Stimulated activated naive CD8-positive, alpha-beta T cell treated with anti-CD3 and anti-CD28 coated beads, Interleukin-15, amount 100 ng/mL, for 72 hours (primary cell): ENCODE measurements at places on chromosomes 11 and 22.

DNA sequence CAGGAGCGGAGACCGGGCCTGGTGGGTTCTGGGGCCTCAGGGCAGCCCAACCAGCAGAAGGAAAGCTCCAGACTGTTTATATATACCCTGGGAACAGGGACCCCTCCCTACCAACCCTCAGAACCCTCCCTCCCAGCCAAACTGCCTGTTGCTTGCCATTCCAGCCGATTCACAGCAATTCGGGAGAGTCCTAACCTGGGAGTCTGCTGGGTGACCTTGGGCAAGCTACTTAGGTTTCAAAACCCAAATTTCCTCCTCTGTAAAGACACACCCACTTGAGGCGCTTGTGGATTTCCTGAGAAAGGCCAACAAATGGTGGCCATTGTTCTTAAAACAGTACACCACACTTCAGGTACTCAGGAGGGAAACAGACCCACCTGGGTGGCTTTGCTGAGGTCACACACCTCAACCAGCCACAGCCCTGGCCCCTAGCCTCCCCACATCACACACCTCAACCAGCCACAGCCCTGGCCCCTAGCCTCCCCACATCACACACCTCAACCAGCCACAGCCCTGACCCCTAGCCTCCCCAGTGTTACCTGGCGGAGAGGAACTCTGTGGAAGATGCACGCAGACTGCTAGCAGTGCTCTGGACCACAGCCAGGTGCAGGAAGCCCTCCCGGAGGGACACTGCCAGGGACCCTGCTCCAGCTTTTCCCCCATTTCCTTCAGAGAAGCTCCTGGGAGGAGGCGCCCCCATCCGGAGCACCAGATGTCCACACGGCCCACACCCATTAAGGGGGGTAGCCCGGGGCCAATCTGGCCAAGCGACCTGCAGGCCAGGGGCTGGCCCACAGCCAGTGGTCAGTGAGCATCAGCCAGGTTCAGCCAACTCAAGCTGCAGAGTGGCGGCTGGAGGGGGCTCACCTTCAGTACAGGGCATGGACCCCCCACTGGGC is 6.2 kb downstream of the SHISA8 start:
- DNase-seq: no peak

- DNase-seq: no peak
These were observed 64.7 kb downstream of the PDE2A start for GRCh38 chr11:72609476-72609875.

DNA sequence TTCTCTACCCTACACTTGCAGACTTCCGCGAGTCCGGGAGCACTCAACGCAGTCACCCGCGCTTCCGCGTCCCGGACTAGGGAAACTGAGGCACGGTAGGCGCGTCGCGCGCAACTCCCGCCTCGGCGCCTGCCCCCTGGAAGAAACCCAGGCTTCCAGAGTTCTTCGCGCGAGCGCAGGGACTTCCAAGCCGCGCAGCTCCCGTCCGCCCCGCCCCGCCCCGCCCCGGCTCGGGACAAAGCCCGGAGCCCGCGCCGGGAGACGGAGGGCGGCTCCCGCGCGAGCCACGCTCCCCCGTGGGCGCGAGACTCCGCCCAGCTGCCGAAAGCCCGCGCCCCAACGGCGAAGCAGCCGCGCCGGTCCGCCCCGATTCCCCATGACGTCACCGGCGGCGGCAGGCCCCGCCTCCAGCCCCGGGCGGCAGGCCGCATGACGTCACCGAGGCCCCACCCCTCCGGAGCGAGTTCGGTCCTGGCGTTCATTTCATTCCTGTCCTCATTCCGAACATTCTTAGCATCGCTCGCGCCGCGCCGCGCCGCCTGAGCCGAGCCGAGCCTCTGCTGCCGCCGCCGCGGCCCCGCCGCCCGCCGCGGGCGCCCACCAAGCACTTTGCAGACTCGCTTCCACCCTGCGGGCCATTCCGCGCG is at the start of gene TEAD1:
Gene TEAD1 (plus strand): TSS at position 498 of the 647 bp plus-strand sequence.
- DNase-seq: peak; percentile 85

DNA sequence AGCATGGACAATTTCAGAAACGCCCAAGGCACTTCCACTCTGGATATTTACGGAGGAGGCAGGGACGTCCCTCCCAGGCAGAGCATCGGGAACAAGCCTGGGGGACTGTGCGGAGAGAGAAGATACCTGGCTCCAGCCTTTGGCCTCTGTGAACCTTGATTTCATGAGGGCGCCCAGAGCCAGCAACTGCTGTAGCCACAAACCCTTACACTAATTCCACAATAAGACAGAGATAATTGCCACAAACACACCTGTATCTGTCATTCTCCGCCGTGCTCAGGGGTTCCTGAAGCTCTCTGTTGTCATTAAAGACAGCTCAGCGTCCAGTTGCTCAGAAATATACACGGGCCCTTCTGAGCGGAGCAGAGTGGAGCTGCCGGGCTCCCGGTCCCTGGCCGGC is 1292.1 kb downstream of the TBC1D22A start:
- no peak for DNase-seq

DNA sequence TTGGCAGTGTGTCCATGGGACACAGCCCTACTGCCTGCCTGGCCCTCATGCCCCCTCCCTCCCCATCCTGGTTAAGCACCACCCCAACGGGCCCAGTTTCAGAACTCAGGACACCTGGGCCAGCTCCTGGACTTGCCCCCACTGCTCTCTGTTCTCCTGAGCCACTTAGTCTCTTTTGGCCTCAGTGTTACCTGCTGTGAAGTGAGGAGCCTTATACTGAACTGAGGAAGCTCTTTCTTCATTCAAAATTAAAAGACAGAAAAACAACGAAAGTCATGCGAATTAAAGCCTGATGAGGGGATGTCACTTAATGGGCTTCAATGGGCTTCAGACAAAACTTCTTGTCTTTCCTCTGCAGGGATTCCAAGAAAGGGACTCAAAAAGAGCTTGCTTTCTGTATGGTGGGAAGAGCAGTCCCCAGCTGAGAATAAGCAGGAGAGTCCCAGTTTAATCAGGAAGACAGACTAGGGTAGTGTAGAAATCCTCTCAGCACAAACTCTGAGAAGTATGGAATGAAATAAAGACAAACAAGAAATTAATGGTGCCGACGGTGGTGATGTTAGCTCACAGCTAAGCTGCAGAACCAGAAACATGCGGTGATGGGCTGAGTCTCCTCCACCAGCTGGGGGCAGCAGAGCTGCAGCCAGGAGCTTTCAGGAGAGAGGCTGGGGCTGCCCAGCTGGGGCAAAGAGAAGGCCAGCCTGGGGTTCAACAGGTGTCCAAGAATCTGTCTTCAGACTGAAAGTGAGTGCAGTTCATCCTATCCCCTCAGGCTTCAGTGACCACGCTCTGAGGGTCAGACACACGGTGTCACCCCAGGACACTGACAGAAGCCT is 101.0 kb downstream of the GGTLC2 start:
- DNase-seq: peak; percentile 20

DNA sequence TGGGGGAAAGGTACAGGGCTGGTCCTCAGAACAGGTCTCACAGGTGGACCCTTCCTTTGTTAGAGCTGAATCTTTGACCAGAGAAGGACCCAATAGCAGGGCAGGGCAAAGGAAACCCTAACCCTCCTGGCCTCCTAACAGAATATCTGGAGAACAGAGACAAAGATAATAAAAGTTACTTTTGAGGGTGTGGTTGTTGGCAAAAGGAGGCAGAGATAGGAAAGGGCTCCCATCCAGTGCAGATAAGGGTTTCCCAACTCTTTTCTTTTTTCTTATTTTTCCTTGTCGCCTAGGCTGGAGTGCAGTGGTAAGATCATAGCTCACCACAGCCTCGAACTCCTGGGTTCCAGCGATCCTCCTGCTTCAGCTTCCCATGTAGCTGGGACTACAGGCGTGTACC is 11.9 kb downstream of the PCSK7 start:
- no peak for DNase-seq

GRCh38 chr11:2265396-2265795 is 5.0 kb downstream of the ASCL2 start:
- DNase-seq: no peak

DNA sequence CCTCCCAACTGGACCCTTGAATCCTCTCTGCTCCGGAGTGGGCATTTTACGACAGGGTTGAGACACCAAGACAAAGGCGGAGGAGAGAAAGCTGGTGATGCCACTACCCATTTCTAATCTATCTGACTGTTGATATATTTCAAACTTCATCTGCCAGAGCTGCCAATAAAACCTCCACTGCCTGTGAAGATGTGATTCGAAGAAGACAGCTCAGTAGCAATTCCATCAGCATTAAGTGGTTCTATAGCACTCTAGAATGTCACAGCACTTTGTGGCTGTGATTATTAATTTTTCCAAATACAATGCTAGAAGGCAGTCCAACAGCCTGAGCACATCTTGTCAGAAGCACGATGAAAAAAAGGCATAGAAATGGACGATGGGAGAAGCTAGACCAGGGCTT is 282.8 kb downstream of the OPCML start:
- DNase-seq: no peak

- no peak for DNase-seq
These were observed 34.3 kb downstream of the PRR5L start for GRCh38 chr11:36330411-36330810.

DNA sequence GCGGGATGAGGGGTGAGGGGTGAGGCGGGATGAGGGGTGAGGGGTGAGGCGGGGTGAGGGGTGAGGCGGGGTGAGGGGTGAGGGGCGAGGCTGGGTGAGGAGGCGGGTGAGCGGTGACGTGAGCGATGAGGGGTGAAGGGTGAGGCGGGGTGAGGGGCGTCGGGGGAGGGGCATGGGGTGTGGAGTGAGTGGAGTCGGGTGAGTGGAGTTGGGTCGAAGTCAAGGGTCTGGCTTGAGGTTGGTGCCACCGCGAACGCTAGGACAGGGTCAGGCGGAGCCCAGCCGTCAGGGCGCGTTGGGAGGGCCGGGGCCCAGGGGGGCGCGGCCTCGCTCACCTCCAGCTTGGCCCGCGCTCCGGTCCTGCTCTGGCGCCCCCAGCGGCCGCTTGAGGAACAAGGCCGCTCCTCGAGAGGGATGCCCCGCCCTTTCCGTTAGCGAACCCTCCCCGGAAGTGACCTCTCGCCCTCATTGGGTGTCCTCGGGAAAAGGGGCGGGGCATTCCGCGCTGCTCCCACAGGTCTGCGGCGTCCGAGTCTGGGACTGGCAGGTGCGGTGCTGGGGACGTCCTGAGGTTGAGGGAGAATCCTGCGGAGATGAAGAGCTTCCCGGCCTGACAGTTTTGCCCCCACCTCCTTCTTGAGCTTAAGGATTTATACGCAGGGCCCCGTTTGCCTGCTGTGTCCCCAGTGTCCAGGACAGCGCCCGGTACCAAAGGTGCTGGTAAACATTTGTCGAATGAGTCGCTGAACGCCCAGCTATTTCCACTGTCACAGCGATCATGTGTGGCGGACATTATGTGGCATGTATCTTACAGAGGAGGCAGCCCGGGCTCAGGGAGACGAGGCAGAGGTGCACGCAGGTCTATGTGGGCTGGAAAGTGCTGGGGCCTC is at the start of gene SYCE3:
Gene SYCE3 (minus strand): TSS at position 397 of the 890 bp plus-strand sequence. CDS start 6,514 bp downstream, outside the sequence.
- peak; percentile 99 for DNase-seq

DNA sequence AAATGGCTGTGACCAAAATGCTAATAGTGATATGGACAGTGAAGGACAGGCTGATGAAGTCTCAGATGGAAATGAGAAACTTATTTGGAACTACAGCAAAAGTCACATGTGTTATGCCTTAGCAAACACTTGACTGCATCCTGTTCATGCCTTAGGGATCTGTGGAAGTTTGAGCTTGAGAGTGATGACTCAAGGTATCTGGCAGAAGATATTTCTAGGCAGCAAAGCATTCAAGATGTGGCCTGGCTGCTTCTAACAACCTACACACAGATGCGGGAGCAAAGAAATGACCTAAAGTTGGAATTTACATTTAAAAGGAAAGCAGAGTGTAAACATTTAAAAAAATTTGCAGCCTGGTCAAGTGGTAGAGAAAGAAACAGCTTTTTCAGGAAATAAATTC is 28.1 kb upstream of the CD81 start:
- no peak for DNase-seq

- no peak for DNase-seq
These were observed 125.9 kb upstream of the B3GAT1 start for GRCh38 chr11:134537941-134538340.

DNA sequence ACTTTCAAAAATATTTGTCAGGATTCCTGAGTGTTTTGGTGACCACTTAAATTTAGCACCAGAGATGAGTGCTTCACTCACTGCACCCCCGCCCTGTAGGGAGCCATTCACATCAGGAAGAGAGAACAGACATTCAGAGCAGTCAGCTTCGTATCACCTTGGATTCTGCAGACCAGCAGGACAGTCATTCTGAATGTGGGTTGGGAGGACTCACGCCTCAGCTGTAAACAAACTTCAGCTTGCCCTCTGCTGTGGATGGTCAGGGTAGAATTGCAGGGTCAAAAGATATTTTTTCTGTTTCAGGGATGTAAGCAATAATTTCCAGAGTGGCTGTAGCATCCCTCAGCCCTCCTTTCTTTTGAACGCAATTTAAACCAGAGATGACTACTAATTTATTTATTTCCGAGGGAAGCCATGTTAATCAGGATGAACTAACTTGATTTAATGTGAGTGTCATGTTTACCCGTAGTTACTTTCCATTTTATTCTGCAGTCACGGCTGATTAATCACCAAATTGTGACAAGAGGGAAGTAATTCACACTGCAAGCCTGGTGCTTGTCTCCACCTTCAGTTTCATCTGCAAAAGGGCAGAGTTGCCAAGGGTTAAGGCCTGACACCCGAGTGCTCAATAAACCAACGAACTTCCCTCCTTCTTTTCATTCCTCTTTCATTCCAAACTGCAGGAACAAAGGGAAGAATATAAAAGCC is 174.2 kb upstream of the DDI1 start:
- DNase-seq: no peak

GRCh38 chr11:19723572-19724342 is 11.1 kb downstream of the NAV2 start:
- DNase-seq: peak; percentile 48

DNA sequence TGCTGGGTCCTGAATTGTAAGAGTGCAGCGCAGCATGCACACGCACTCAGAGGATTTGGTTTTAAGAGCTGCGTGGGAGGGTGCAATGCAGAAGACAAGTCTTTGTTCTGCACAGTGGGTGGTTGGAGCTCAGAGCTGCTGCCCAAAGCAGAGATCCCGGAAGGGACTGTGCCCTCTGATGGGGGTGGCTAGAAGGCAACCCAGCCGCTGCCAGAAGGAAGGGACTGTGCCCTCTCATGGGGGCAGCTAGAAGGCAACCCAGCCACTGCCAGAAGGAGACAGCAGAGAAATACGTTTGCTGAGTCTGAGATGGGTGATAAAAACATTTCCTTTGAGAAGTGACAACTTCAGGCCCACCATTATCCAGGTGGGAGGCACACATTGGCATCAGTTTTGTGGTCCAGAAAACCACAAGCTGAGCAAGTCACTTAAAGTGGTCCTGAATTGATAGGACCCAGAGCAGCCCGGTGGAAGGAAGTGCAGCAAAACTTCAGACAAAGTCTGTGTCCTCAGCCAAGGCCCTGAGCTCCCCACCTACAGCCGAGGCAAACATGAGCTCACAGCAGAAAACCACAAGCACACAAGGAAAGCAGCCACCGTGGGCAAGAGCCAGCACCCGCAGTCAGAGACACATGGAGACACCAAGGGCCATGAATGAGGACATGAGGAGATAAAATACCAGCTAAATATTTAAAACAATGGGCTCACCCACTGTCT is 4.3 kb downstream of the KRTAP5-6 start:
- DNase-seq: peak; percentile 33

DNA sequence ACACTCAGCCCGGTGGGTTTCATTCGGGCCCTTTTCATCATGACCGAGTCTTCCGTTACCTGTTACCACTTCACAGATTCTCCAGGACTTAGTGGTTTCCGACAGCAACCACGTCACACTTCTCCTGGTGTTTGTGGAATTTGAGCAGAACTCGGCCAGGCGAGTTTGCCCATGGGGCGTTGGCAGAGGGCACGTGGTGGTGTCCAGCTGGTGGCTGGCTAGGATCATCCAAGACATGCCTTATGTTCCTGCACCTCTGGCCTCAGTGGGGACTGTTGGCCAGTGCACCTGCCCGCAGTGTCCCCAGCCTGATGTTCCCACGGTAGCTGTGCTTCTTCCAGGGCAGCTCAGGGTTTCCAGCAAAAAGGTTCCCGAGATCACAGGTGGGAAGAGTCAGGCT is 87.3 kb downstream of the ARHGAP8 start:
- DNase-seq: no peak
